Activated CD8-positive, alpha-beta memory T cell treated with anti-CD3 and anti-CD28 coated beads for 1 hour (primary cell): ENCODE measurements at places on chromosomes 5 and 9.

GRCh38 chr9:133786907-133787753 is 49.0 kb upstream of the SARDH start:
- no peak for DNase-seq

DNA sequence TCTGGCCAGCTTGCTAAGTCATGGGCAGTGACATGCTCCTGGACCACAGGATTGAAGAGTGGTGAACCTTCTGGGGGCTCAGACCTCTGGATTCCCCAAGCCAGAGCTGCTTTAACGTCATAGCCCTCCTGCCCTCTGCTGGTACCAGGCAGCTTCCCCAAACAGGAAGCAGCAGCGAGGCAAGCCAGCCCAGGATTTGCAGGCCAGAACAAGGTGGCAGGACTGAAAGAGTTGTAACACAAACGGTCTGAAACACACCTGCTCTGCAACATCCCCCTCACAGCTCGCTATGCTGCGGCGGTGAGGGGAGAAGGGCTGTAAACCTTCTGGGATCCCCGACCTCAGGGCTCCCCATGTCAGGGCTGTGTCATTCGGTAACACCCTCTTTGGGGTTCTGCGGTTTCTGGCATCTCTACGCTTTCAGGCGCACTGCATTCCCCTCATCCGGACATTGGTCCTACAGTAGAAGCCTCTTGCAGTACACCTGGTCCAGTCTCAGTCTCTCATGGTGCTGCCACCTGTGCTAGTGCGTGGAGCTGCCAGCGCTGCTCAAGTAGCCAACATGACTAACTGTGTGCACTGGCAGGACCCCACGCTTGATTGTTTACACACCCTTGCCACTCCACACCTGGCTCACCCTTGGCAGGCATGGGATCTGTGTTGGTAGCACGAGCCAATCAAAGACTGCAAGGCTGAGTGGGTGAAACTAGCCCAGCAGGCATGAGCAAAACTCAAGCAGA is 893.3 kb downstream of the PTPRD start:
- DNase-seq, result no peak

- no peak for DNase-seq
Measured at GRCh38 chr5:911601-912000, 18.9 kb downstream of the TRIP13 start.

- DNase-seq, result no peak
Measured at GRCh38 chr5:6728011-6728794, 15.0 kb downstream of the TENT4A start.

DNA sequence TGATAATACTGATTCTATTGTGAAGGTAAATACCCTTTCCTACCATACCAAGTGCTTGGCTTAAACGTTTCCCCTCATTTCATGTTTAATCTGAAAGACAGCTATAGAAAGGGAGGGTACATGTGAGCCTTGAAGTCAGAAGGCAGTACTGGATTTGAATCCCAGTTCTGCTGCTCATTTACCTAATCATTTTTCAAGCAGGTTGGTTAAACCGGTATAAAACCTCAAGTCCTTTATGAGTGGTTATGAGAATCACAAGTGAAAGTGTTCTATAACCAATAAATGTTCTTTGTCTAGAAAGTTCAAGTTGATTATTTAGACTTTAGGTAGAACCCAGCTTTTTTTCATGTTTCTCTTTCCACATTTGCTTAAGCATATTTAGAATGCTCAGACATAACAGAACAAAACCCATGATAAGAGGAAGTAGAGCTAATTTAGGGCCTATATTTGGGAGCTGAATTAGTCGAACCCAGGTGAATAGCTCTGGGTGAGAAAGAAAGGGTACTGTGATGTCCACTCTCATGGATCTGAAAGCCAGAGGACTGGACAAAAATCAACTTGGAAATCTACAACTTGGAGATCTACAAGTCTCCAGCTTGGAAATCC is 29.7 kb upstream of the F2RL2 start:
- no peak for DNase-seq

GRCh38 chr5:176629853-176630680 is at the start of the genes EIF4E1B and SNCB:
Gene EIF4E1B, plus strand, starts transcription at chr5:176630675. Its CDS starts 12,113 bp downstream, at chr5:176642788.
Gene SNCB, minus strand, starts transcription at chr5:176630534. Its CDS starts 880 bp downstream, at chr5:176629654.
- DNase-seq, result no peak

- no peak for DNase-seq
Measured at GRCh38 chr5:105475401-105475800, 1912.8 kb upstream of the NUDT12 start.

DNA sequence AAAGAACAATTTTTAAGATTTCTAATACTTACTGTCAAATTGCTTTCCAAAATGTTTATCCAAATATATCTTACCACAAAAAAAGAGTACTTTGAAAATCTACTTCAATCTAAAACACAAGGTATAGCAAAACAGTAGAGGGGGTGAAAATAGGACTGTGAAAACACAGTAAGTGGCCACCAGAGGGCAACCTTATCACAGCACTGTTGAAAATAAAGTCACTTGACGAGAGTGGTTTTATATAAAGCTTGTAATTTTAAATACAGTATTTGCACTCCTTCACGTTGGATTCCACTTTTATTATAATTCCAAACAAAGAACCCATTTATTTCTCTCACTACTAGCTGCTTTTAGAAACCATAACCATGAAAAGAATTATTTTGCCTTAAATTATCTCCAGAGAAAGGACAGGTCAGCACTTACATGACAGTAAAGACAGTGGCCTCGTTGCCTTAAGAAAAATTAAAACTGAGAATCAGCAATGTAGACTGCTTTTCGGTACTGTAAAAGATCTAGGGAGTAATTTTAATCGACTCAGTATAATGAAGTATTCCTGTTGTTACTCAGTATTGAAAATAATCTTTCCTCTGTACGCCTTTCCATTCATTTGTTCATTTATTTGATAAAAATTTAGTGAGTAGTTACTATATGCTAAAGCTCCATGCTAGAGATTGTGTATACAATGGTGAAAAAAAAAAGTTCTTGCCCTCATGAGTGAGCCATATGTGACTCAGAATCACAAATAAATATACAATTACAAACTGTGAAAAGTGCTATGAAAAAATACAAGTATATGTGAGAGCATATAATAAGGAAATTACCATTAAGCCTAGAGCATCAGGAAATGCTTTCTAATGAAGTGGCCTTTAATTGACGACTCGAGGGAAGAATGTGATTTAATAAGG is 40.0 kb upstream of the CDK5RAP2 start:
- peak; percentile 35 for DNase-seq

GRCh38 chr9:112332214-112332613 is 1.2 kb downstream of the PTBP3 start:
- DNase-seq, result no peak

GRCh38 chr5:123964884-123965283 is 452.9 kb downstream of the CSNK1G3 start:
- DNase-seq, result no peak

DNA sequence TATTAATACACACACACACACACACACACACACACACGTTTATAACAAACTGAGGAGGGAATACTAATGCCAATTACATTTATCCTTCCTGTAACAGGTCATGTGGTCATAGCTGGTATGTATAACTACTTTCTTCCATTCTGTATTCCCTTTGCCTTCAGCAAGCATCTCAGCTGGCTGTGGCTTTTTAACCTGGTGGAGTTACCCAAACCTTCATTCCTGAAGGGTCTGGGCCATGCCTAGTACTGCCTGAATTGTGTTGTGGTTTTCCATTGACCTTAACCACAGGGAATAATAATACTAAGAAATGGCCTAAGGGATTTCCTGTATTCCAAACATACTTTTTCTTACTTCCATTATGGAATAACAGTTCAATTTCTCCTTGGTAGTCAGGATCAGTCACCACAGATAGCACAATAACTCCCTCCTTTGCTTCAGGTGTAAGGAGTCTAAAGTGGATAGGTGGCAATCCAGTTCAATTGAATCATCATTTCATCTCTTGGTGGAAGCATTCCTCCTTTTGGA is 222.2 kb upstream of the MEF2C start:
- no peak for DNase-seq

DNA sequence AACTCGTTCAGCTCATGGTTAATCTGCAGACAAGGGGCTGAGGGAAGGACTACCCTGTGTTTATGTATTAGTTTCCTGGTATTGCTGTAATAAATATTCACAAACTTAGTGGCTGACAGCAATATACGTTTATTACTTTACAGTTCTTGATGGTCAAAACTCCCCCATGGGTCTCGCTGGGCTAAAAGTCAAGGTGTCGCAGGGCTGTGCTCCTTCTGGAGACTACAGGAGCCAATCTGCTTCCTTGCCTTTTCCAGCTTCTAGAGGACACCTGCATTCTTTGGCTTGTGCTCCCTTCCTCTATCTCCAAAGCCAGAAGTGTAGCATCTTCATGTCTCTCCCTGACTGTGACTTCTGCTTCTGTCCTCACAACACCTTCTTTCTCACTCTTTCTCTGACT is 653.8 kb upstream of the RIOK2 start:
- DNase-seq, result no peak

GRCh38 chr5:154478224-154478565 is at the start of gene HAND1:
Gene HAND1, minus strand, starts transcription at chr5:154478227. Its CDS starts 219 bp downstream, at chr5:154478008.
- no peak for DNase-seq

- no peak for DNase-seq
Measured at GRCh38 chr5:33238826-33239695, 201.7 kb upstream of the TARS1 start.

DNA sequence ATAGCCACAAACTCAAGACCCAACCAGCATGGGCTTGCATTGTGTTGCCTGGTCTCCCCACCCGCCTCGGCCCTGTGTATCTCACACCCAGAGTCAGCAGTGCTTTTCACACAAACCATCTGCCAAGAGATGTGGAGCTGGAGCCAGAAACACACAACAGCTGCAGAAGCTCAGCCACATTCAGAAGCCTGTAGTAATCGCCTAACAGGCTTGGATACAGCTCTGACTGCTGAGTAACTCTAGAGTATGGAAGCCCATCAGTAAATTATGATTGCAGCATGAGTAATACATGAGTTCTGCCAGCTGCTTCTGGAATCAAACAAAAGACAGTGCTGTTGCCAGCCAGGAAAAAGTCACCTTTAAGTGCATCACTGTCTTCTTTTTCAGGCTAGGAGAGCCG is 16.0 kb downstream of the TEK start:
- DNase-seq, result no peak

- DNase-seq, result no peak
Measured at GRCh38 chr9:132074736-132075135, 4.9 kb downstream of the MED27 start.
